ENCODE measurements at places on chromosomes 6 and 20. TPM values are rescaled to one million over a fixed set of nuclear protein-coding genes. Genes with fewer than 3 reads are reported as not detected.

SLC25A27 gene
- total RNA-seq, result 0.78 TPM

DNA sequence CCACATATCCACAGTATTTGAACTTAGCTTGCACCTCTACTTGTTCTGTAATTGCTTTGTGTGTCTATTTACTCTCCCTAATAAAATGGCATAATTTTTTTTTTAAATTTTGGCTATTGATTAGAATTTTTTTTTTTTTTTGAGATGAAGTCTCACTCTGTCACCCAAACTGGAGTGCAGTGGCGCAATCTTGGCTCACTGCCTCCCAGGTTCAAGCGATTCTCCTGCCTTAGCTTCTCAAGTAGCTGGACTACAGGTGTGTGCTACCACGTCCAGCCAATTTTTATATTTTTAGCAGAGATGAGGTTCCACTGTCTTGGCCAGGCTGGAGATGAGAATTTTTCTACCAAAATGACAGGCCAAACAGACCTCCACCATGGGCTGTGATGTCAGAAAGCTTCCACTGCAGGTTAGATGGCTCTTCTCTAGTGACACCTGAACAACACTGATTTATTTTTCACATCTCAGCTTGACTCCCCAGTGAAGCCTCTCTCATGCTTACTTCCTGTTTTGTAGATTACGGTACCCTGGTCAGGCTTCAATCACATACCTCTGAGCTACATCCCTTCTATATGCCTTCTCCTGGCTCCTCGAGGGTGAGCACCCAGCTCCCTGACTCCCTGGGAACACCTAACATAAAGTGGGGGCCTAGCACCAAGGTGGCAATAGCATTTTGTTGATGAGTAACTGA, 112.8 kb downstream of the ARHGAP18 start:
- no peak for DNase-seq

GRCh38 chr20:63940472-63941266, 15.5 kb downstream of the UCKL1 start:
- DNase-seq, result no peak

DNA sequence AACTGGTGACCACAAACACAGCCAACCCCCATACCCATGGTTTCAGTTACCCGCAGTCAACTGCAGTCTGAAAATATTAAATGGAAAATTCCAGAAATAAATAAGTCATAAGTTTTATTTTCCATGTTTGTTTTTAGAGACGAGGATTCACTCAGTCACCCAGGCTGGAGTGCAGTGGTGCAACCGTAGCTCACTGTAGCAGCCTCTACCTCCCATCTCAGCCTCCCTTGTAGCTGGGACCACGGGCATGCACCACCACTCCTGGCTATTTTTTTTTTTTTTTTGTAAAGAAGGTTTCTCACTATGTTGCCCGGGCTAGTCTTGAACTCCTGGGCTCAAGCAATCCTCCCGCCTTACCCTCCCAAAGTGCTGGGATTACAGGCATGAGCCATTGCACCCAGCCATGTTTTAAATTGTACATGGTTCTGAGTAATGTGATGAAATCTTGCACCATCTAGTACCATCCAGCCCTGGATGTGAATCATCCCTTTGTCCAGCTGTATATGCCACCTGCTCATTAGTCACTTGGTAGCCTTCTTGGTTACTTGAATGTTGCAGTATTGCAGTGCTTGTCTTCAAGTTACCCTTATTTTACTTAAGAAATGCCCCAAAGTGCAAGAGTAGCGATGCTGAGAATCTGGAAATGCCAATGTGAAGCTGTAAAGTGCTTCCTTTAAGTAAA, 14.5 kb downstream of the CSNK2A1 start:
- peak; percentile 33 for DNase-seq

- peak; percentile 84 for DNase-seq
Measured at GRCh38 chr20:1664911-1665310, 7.3 kb upstream of the SIRPG start.

DNA sequence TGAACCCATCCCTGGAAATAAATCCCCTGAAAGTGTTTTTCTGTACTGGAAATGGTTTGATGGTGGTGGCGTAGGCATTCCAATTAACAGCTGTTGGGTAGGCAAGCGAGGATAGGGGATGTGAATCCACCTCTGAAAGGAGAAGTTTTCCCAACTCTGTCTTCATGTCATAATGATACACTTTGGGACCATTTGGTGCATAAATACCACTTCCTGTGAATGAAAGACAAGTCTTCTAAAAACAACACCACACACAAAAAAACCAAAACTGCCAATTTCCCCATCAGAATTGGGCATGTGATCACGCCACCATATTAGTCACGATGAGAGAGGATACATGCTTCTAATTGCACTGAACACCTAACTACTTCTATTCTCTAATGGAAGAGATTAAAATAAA, 6.4 kb downstream of the VNN2 start:
- DNase-seq, result peak; percentile 22
